ENCODE measurements at places on chromosomes 2 and 18.

- no peak for DNase-seq
These were observed 103.5 kb upstream of the NOSTRIN start for GRCh38 chr2:168698969-168699368.

GRCh38 chr2:236526455-236527158 is 43.0 kb upstream of the ACKR3 start:
- no peak for DNase-seq

DNA sequence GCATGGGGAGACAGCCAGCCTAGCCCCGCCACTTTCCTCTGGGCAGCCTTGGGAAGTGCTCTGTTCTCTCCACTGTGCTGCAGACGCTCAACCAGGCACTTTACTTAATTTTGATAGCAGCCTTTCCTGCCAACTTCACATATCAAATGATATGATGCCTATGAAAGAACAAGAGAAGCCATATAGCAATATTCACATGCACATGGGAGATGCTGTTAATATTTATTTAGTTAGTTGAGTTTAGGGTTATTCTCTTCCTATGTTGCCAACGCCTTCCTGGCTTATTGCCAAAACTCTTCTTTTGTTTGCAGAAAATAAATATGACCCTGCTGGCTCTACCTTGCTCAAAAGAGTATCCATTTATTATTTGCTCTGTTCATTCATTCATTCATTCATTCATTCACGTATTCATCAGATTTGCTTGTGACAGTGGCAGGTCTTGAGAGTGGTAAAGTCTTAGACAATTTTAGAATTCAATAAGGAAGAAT is 99.3 kb downstream of the GATA6 start:
- DNase-seq: no peak

GRCh38 chr2:20184067-20184938 is 40.6 kb downstream of the SDC1 start:
- no peak for DNase-seq

- no peak for DNase-seq
These were observed 409.1 kb downstream of the CPS1 start for GRCh38 chr2:210965472-210965871.

GRCh38 chr2:158239271-158239670 is 137.6 kb downstream of the UPP2 start:
- no peak for DNase-seq

- DNase-seq: peak; percentile 88
These were observed 17.0 kb upstream of the CD8A start for GRCh38 chr2:86807468-86808275.

- no peak for DNase-seq
These were observed 12.6 kb upstream of the CHN1 start for GRCh38 chr2:175017618-175018414.

- DNase-seq: no peak
These were observed 61.4 kb downstream of the RPL31 start for GRCh38 chr2:101063352-101064124.

GRCh38 chr2:7703543-7704144 is 786.4 kb downstream of the RNF144A start:
- no peak for DNase-seq

GRCh38 chr2:36659872-36660312 is 36.6 kb upstream of the VIT start:
- no peak for DNase-seq

DNA sequence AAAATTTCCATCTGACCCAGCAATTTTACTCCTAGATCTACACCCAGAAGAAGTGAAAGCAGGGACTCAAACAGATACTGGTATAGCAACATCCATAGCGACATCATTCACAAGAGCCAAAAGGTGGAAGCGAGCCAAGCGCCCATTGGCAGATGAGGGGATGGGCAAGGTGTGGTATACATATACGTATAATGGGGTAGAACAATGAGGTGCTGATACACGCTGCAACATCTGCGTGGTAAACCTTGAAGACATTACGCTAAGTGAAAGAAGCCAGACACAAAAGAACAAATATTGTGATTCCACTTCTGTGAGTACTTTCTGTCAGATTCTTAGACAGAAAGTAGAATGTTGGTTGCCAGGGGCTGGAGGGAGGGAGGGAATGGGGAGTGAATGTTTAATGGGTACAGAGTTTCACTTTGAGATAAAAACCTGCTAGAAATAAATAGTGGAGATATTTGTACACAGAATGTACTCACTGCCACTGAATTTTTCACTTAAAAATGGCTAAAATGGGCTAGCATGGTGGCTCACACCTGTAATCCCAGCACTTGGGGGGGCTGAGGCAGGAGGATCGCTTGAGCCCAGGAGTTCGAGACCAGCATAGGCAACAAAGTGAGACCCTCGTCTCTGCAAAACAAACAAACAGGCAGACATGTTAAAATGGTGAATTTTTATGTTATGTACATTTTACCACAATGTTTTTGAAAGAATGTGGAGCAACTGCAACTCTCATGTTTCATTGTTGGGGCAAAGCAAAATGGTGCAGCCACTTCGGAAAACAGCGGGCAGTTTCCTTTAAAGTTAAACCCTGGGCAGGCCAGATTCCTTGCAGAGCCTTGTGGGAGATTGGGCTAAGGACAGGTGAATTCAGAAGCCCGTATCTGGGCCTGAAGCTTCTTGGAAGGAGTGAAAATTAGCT is 103.4 kb upstream of the MYCN start:
- DNase-seq: no peak

- no peak for DNase-seq
These were observed 94.3 kb downstream of the RNF144A start for GRCh38 chr2:7011356-7012083.

GRCh38 chr2:38535744-38536506 is 66.8 kb downstream of the HNRNPLL start:
- peak; percentile 60 for DNase-seq

DNA sequence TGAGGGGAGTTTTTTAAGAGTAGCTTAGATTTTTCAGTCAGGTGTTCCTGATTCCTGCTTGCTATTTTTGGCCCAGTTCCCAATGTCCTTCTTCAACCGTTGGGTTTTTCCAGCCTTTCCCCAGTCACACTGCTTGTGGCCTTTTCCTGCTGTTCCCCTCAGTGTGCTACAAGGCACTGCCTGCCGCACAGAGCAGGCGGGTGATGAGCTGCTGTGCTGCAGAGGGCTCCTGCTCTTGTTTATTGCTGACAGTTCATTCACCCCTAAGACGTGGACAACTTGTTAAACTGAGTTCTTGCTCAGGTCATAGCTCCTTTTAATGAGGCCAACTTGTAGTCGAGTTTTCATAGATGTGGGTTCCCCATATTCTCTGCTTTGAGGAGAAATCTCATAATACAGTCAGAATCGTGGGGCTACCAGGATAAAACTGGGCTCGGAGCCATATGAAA is 20.6 kb downstream of the EIF4E2 start:
- DNase-seq: no peak

DNA sequence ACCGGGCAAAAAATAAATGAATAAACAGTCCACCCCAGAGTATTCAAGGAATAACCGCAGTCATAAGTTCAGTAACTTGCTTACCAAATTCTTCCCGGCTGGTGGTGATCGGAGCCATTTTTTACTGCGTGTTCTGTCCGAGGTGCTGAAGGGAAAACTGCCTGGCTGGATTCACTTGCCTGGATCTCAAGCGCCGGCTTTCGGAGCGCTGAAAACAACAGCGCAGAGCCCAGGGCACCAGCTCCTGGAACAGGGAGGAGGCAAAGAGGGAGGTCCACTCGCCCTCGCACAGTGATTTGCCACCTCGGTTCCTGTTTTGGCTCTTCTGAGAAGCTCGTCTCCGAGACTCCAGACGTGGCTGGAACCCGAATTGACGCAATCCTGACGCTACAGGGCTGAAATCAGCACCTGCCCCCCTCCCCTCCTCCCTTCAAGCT is at the start of gene SYT4:
TSS of gene SYT4 (minus strand) at position 327 of the 437 bp plus-strand sequence. CDS start at position 118, 209 bp downstream.
- no peak for DNase-seq

GRCh38 chr2:9919512-9919911 is 32.0 kb upstream of the GRHL1 start:
- DNase-seq: no peak

DNA sequence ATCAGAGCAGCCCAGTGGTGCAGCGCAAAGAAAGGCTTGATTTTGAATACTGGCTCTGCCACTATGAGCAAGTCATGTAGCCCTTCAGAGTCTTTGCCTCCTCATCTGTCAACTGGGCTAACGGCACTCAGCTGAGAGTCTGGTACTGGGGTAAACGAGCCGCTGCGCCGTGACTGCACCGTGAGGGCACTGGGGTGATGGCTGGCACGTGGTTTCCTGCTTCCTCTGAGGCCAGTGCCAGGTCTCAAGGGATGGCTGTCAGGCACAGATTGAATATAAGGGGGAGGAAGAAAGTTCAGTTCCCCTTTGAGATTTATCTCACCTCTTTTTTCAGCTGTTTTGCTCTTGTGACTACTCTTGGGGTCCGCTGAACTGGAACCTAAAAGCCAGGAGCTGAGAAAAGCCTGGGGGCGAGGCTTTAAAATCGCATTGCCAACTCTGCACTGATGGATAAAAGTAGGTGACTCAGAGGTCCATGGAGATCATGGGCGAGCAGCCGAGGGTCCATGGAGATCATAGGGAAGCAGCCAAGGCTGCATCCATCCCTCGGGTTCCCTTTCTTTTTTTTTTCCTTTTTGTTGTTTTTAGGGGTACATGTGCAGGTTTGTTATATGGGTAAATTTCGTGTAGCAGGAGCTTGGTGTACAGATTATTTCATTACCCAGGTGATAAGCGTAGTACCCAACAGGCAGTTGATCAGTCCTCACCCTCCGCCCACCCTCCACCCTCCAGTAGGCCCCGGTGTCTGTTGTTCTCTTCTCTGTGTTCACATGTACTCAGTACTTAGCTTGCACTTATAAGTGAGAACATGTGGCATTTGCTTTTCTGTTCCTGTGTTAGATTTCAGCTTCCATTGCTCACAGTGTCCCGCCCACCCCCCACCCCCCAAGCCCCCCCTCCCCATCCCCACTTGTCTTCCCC is 114.3 kb downstream of the SPP2 start:
- peak; percentile 3 for DNase-seq

DNA sequence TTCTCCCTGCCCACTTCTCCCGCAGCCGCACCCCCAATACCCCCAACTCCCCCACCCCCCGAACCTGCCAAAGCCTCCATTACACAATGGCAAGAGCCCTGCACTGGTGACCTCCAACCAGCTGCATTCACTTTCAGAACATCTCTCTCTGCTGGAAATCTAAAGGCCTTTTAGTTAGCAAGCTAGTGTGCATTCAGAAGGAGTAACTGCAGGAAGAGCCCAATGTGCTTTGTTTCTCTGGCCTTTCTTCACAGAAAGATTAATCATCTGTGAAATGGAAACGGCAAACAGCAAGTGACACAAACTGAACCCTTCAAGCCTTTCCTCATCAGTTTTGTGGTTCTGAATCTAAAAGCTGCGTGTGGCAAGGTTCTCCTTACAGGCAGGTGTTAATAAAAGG is 124.2 kb downstream of the OLA1 start:
- DNase-seq: no peak

- DNase-seq: no peak
These were observed 1.6 kb upstream of the ZNF385B start for GRCh38 chr2:179862898-179863458.

GRCh38 chr18:27887287-27887686 is 289.6 kb downstream of the CDH2 start:
- DNase-seq: no peak

DNA sequence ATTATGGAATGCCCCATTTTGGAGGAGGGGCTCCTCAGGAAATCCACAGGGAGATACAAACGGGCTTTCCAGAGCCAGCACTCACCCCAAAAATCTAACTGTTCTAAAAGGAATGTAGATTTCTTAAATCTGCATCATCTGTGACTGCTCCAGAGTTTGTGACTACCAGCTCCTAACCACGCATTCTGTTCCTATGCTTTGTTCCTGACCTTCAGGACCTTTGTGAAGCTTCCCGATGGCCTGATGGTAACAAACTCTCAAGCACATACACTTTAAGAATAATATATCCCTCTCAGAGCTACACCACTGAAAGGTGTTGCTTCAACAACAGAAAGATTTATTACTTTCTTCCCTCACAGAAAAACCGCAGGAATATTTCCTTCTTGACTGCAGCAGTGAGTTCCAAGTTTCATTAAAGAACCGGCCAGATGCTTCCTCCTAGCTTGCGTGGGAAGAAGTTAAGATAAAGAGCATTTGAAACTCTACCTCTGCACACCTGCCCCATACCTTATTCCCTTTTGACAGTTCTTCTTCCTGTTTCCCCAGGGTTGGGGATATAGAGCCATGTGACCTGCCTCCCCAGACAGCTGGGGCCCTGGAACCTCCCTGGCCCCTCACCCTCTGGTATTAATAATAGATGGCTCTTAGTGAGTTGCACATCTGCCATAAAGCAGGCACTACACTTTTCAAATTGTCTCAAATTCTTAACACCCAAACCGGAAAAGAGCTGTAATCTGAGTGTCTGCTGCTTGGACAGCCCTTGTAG is 40.2 kb upstream of the EML4 start:
- DNase-seq: no peak

- no peak for DNase-seq
These were observed 18.9 kb downstream of the ADRA2B start for GRCh38 chr2:96097441-96097840.

GRCh38 chr18:78939105-78939504 is 40.5 kb upstream of the SALL3 start:
- DNase-seq: peak; percentile 28

DNA sequence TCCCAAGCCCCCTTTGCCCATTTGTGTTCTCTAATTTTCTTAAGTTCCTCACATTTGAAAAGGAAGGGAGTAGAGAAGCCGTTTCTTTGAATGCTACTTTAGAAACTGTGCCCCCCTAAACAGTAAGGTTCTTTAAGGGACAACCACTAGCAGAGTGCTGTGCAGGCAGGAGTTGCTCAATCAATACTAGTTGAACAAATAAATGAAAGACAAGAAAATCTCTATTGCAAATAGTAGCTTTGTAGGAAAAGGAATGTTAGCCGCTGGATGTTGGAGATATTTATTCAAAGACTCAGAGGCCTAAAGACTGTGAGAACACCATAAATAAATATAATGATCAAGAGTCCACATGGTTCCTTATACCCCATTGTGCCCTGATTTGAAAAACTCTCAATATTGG is 119.8 kb upstream of the SMAD7 start:
- no peak for DNase-seq

- DNase-seq: no peak
These were observed 63.3 kb downstream of the NEB start for GRCh38 chr2:151670846-151671597.

DNA sequence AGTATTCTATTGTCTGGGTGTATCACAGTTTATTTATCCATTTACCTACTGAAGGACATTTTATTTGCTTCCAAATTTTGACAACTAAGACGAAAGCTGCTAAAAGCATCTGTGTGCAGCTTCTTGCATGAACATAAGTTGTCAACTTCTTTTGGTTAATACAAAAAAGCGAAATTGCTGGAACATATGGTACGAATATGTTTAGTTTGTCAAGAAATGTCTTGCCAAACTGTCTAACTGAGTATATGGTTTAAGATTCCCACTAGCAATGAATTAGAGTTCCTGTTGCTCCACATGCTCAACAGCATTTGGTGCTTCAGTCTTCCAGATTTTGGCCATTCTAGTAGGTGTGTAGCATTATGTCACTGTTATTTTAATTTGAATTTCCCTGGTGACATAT is 372.3 kb upstream of the NRXN1 start:
- no peak for DNase-seq

GRCh38 chr2:64349131-64349530 is 104.8 kb upstream of the LGALSL start:
- no peak for DNase-seq
